ENCODE measurements at places on chromosomes 13 and 19.

DNA sequence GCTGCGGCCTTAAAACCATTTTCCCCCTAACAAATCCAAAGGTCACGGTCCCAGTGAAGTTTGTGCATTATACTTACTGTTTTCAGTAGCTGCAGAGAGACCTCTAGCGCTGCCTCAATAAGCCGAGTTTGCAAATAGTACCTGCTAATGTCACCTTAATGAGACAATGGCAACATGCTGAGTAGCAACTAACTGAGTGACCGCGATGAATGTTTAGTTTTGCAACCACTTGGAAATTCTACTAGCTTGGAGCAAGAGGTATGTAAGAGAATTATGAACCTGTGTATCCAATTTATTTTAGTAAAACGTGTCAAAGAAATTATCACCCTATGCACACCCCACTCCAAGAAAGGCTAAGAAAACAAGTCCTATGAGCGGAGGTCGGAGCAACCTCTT, 1.2 kb downstream of the KPNA3 start:
- peak; percentile 1 for DNase-seq

DNA sequence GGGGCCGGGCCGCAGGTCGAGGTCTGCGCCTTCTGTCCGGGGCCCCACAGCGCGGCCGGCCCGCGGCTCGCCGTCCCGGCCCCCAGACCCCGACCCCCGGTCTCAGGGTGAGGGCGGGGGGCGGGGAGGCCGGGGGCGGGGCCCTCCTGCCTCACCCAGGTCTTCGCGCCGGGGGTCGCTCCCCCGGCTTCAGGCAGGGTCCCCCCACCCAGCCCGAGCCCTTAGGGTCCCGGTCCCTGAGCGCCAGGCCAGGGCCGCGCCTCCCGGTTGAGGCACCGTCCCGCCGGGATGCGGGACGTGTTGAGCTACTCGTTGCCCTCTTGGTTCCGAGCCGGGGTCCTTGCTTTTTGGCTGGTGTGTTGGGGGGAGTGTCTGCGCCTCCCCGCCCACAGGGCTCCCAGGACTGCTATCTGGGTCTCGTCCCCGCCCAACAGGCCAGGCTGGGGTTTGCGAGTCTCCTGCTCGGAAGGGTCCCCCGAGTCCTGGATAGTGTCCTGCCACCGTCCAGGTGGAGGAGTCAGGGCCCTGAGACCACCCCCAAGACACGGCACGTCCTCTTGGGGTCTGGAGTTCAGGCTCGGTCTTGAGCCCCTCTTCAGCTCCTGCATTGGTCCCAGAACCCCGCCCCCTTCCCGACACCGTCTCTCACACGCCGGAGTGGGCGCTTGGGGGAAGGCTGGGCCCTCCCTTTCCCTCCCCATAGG, 452 bp downstream of the PIAS4 start:
- no peak for DNase-seq

- DNase-seq, result peak; percentile 9
These were observed 38.6 kb upstream of the SEMA6B start for GRCh38 chr19:4597975-4598671.

GRCh38 chr19:2820112-2820702, 539 bp downstream of the ZNF554 start:
- DNase-seq, result no peak

- DNase-seq, result no peak
These were observed 25.9 kb upstream of the SLC46A3 start for GRCh38 chr13:28744656-28745055.

GRCh38 chr13:87696458-87696857, 25.3 kb downstream of the SLITRK5 start:
- no peak for DNase-seq

DNA sequence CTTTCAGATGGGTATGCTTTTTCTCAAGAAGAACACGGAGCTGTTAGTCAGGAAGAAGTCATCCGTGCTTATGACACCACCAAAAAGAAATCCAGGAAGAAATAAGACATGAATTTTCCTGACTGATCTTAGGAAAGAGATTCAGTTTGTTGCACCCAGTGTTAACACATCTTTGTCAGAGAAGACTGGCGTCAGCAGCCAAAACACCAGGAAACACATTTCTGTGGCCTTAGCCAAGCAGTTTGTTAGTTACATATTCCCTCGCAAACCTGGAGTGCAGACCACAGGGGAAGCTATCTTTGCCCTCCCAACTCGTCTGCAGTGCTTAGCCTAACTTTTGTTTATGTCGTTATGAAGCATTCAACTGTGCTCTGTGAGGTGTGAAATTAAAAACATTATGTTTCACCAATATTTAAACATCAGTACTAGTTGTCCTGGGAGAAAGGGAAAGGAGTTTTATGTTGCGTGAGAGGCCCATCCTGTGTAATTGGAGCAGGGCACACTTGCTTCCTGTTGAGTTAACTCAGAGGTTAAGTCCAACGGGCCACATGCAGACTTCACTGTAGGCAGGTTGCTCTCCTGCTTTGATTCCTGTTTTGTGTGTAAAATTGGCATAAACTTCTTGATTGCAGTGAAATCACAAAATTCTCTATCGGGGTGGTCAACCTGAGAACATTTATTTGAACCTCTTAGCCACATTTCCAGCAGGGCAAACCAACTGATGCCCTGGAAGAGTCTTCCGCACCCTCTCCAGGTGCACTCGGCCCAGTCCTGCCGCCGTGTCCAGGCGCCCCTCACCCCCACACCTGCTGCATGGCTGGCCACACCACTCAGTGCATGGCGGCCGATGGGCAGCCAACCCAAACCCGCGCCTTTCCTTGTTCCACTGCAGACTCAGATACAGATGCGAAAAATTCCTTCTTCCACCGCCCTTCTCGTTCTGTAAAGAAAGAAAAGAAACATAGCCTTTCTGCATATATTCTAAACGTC, 31.6 kb downstream of the SHISA2 start:
- no peak for DNase-seq

GRCh38 chr13:94710065-94710781, 2.1 kb downstream of the SOX21 start:
- DNase-seq, result no peak

- no peak for DNase-seq
These were observed 5.0 kb upstream of the CCDC194 start for GRCh38 chr19:17398902-17399527.

GRCh38 chr19:10876459-10877240, 5.3 kb downstream of the CARM1 start:
- no peak for DNase-seq

DNA sequence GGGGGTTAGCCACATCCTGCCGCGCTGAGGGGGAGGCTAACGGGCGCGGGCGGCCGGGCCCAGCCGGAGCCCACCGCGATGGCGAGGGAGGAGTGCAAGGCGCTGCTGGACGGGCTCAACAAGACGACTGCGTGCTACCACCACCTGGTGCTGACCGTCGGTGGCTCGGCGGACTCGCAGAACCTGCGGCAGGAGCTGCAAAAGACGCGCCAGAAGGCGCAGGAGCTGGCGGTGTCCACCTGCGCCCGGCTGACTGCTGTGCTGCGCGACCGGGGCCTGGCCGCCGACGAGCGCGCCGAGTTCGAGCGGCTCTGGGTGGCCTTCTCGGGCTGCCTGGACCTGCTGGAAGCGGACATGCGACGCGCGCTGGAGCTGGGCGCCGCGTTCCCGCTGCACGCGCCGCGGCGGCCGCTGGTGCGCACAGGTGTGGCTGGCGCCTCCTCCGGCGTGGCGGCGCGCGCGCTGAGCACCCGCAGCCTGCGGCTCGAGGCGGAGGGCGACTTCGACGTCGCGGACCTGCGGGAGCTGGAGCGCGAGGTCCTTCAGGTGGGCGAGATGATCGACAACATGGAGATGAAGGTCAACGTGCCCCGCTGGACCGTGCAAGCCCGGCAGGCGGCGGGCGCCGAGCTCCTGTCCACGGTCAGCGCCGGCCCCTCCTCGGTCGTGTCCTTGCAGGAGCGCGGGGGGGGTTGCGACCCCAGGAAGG, 692 bp downstream of the RGS9BP start:
- no peak for DNase-seq

- no peak for DNase-seq
These were observed 19.6 kb upstream of the FAM124A start for GRCh38 chr13:51202477-51203046.

DNA sequence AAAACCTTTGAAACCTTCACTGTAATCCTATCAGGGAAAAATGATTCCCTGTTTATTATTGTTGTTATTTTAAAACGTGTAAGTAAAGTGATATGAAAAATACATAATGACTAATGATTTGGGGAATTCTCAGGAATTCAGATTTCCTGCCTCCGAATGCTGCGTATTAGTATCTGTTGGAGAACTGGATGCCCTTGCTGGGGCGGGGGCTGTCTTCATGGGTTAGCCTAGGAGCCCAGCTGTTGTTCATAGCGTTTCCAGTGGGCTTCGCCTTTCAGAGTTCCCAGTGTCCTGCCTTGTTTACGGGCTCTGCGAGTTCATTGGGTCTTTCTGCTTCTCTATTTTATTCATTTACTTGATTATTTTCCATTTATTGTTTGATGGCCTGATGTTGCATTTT, 18.4 kb downstream of the NAXD start:
- no peak for DNase-seq

GRCh38 chr19:6457958-6458694, 1.5 kb downstream of the SLC25A23 start:
- DNase-seq, result no peak

DNA sequence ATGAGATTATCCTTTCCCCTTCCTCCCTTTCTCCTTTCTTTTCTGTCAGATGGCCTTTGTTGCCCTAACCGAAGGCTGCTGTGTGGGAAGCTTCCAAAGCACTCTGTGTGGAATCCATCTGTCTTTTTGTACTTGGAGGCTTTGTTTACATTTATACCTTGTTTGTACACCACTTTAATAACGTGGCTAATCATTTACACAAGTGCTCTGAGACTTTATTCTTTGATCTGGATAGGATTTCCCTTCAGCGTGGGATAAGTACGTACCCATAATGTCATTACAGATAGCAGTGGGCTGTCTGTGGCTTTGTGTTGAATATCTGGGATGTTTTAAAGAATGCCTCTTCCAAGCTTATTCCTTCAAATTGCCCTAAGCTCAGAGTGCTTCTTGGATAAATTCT, 684.7 kb upstream of the SLITRK5 start:
- no peak for DNase-seq

- no peak for DNase-seq
These were observed 506.7 kb upstream of the PCDH9 start for GRCh38 chr13:67736646-67737420.

DNA sequence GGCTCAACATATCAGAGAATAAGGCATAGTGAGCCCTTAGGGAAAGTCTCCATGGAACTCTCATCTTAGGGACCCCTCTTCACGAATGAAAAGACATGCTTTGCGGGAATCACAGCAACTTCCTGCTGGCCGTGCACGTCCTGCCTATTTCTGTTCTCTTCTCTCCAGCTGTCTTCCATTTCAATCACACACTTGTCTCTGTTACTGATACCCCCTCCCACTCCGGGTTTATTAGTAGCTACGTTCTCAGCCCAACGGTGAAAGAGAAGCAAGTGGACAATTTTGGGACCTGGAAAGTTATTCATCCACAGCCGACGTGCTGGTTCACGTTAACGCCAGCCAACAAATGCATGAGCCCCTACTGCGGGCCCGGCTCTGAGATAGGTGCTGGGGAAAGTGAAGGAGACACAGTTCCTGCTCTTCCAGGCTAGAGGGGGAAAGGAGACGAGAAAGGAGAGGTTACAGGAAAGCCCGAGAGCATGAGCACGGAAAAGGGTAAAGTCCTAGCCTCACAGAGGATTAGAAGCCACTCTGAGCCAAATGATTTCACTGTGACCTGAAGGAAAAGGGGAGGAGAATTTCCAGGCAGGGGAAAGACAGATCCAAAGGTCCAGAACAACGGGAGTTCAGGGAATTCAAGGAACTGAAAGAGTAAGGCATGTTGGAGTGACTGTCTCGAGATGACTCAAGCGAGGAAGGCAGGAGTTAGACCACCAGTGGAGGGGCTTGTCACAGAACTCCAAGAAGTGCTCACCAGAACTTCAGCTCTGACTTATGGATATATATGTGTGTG, 81.8 kb upstream of the CLDN10 start:
- DNase-seq, result no peak

DNA sequence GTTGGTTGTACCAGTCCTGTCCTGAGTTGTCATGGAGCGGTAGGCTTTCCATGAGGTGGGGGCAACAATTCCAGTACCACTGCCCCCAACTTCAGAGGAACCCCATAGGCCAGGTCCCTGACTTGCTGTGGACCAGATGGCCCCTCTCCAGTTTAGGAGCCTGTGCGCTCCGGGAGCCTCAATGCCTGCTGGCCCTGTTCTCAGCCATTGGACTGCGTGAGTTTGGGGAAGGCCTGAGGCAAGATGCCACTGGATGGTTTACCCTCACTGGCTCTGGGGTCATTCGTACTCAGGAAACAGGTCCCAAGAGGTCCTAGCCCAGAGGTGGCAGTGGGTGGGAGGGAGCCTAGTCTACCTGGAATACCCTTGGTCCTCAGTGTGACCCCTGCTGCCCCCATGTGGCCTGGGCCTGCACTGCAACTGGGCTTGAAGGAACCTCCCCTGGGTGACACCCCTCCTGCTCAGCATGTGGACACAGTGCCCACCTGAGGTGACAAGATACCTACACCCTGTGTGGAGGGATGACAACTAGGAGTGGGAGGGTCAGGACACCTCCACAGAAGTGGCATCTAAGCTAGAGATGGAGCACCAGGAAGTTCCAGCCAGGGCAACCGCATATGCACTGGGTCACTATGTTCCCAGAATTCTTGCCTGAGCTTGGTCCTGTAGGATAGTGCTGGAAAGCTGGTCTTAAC, 6.0 kb upstream of the PRR19 start:
- DNase-seq, result peak; percentile 85

DNA sequence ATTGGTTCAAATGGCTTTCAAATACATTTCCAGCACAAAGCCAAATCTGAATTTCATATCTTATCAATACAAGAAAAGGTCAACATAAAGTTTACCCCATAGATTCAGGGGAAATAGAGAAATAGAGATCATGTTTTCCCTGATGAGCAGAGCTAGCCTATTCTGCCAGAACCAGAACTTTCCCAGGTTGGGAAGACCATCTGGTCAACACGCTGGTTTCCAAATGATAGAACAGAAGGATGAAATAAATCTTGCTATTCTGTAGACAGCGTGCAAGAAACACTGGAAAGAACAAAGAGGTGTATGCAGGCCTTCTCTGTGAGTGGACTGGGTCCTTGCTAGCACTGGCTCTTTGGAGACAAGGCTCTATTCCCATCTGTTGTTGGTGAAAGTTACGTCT, 350.6 kb downstream of the NDFIP2 start:
- no peak for DNase-seq

All from activated CD8-positive, alpha-beta memory T cell treated with anti-CD3 and anti-CD28 coated beads for 4 hours (primary cell).